SJSA1 (cell line): ENCODE measurements at places on chromosomes 7 and 10. TPM values are rescaled to one million over a fixed set of nuclear protein-coding genes. Genes with fewer than 3 reads are reported as not detected.

- no peak for DNase-seq
Measured at GRCh38 chr7:22613496-22613895, 113.5 kb upstream of the IL6 start.

DNA sequence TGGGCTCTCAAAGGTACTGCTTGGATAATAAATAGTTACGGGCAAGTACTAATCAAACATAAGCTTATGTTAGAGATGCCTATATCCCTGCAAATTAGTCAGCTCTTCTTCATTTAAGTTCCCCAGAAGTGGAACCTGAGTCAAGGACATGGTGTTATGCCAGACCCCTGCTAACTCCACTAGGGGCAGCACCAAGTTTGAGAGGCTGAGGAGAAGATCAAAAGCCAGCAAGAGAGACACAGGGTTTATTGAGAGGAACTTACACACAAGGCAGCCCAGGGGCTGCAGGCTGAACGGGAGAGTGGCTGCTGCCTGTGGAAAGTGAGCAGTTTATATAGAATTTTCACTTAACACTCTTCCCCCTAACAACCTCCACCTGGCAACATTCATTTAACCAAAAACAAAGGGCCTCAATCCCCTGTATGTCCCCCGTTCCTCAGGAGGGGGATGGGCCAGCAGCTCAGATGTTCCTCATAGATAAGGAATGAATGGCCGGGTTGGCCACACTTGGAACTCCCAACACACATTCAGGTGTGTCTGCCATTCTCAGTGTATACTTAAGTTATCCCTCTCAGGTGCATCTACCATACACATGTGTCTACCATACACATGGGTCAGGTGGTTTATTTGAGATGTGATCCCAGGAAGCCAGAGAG lies 62.6 kb upstream of the GHITM start:
- no peak for DNase-seq

LZTS2 gene
- total RNA-seq, result 70.0 and 72.8 TPM in 2 replicates

DNA sequence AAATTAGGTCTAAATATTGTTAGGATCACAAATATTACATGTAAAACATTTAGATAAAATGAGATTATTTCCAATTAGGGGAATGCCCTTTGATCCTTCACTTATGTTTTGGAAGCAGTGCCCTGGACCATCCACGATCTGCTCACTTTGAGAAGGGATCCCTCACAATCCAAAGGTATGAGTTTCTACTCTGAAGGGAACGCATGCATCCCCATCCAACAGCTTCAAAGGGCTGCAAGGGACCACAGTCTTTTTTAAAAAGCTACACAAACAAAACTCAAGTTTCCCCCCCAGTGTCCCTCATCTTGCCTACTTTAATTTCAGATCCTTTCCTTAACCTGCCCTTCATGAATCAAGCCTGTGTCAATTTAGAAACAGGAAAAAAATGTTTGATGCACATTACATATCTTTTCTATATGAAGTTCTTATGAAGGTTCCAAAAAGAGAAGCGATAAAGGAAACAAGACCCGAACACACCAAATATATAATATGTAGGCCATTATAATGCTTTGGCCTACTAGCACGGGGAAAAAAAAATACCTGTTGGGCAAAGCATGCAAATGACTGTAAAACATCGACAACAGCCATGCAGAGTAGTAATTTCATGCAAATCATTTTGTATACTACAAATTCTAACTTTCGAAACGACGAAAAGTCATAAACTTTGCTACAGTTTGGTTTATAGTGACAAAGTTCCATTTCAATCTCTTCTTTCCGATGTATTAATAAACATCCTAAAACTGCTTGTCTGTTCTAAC lies 2.0 kb downstream of the EIF3A start:
- DNase-seq, result no peak

DNA sequence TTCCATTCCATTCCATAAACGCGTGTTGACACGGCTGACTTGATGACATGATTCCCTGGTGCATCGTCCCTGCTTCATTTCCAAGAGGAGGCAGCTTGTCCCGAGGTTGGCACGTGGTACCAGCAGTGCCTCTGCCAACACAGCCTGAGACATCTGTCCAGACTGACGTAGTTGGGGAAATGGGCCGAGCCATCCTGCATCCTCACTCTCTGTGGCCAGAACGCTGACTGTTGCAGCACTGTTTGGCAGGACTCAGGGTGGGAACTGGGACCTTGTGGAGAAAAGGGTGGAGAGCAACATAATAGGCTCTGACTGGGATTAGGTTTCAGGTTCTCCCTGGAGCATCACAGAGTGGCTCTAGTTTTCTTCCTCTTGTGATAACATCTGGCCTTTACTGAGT lies 118.6 kb upstream of the BTBD16 start:
- DNase-seq, result no peak

GRCh38 chr10:48897441-48897790 lies 42.2 kb downstream of the LRRC18 start:
- no peak for DNase-seq
